ENCODE measurements at places on chromosomes 6 and 20.

DNA sequence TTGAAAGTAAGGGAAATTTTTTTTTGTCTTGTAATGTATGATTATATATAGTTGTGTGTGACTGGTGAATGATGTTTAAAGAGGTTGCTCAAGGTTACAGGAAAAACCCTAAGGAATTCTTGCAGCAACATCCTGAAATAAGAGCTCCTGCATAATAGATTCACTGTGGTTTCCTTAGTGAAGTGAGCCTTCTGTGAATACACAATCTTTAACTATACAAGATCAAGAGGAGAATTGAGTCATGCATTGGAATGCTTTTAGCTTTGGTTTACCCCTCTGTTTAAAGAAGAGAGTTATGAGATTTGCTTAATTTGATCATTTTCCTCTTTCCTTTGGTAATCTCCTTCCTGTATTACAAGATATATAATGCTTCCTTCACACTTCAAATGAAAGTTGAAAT, 141.6 kb upstream of the EYA4 start:
- no peak for DNase-seq
- no peaks in the 10 kb centered on the region for H3K4me1 ChIP-seq
- H3K27ac ChIP-seq = no peak overlapping the region
- H3K4me3 ChIP-seq = no peak overlapping the region

DNA sequence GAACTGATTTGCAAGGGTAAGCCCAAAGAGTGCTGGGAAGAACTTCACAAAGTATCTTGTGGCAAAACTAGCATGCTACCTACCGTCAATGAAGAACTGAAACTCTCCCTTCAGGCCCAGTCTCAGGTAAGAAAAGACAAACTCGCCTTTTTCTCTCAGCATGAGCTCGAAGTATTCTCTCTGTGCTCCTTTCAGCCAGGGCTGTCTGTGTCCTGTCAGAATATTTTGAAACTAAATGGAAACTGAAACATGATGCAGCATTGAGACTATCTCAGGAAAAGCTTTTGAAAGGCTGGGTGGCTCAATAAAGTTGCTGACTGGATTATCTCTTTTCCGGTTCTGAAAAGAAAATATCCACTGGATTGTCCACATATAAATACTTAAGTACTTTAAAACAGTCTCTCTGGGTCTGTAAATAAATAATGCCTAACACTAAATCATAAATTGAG, 696 bp downstream of the CALHM5 start:
- H3K27ac ChIP-seq = peak overlapping the region; percentile 58
- H3K4me1 ChIP-seq = no peaks in the 10 kb centered on the region
- H3K27me3 ChIP-seq = no peaks in the 10 kb centered on the region
- H3K4me3 ChIP-seq = peak overlapping the region; percentile 11

DNA sequence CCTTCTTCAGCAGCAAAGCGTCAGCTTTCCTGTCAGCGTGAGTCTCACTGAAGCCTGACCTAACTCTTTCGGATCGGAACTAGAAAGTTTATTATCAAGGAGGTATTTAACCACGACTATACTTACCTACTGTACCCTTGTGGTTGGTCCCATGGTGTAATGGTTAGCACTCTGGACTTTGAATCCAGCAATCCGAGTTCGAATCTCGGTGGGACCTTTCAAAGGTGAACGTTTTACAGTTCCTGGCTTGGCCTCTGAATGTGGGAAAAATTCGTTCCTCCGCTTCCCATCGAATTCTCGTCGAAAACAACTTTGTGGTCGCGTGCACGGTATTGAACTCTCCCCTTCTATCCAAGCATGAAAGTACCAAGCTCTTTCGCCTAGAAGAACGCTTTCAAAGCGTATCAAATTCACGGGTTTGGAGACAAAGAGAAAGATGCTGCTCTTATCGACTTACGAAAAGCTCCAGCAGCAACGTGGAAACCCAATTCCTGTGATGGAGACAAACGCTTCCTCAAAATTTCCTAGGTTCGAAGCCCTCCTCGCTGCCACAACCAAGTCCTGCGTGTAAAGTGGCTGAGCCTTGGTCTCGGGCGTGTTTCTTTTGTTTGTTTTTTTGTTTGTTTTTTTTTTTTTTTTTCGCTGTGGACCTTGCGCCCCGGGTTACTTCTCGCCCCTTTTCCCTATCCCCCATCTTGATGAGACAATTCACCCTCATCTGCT, 63.7 kb downstream of the GPX5 start:
- H3K27me3 ChIP-seq = no peaks in the 10 kb centered on the region
- H3K27ac ChIP-seq = no peak overlapping the region
- H3K4me1 ChIP-seq = no peaks in the 10 kb centered on the region

DNA sequence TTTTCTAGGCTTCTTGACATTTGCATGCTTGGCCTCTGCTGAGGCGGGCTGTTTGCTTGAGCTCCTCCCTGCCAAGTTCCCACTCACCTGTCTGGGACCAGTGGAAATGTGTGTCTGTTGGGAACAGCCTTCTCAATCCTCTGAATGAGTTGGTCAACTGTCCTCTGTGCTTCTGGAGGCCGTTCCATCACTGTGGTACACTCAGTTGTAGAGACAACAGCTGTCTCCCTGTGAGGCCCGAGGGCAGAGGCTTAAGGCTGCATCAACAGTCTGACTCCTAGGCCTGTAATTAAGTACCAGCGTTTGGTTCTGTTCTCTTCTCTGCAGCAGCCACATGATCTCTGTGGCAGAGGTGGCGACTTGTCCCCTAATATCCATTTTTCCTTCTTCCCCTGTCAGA, 110.9 kb downstream of the CDC5L start:
- H3K27me3 ChIP-seq = no peaks in the 10 kb centered on the region
- no peak overlapping the region for H3K4me3 ChIP-seq
- H3K4me1 ChIP-seq = no peaks in the 10 kb centered on the region

DNA sequence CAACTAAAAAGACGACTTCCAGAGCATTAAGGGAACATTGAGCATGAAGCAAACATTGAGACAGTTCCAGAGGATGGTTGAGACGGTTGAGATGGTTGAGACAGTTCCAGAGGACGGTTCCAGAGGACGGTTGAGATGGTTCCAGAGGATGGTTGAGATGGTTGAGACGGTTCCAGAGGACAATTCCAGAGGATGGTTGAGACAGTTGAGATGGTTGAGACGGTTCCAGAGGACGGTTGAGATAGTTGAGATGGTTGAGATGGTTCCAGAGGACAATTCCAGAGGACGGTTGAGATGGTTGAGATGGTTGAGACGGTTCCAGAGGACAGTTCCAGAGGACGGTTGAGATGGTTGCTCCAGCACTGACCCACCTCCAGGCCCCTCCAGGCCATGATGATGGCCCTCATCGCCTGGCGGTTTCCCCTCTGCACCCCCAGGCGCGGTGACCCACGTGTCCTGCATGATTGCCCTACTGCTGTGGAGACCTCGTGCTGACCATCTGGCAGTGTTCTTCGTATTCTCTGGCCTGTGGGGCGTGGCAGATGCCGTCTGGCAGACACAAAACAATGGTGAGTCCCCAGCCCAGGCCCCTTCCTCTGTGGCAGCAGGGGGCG, 16.3 kb downstream of the UNC93A start:
- no peak for DNase-seq
- H3K27me3 ChIP-seq = no peaks in the 10 kb centered on the region
- no peak overlapping the region for H3K27ac ChIP-seq
- H3K36me3 ChIP-seq = no peaks in the 10 kb centered on the region

DNA sequence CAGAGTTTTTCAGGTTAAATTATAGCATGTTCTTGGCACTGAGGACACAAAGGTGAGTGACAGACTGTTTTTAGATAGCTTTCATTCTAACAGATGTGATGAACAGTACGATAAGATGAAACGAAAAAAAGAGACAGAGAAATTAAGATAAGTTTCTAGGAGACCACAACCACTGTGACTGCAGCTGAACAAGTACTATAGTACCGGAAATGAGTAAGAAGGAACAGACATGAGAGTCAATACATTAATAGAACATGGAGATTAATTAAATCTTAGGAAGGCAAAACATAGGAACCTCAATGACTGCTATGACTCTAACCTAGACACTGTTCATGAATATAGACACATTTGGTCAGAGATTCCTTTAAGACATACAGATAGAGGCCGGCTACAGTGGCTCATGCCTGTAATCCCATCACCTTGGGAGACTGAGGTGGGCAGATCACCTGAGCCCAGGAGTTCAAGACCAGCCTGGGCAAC, 40.2 kb downstream of the HBS1L start:
- no peaks in the 10 kb centered on the region for H3K4me1 ChIP-seq
- H3K27me3 ChIP-seq = no peaks in the 10 kb centered on the region
- DNase-seq = no peak
- H3K36me3 ChIP-seq = no peaks in the 10 kb centered on the region

DNA sequence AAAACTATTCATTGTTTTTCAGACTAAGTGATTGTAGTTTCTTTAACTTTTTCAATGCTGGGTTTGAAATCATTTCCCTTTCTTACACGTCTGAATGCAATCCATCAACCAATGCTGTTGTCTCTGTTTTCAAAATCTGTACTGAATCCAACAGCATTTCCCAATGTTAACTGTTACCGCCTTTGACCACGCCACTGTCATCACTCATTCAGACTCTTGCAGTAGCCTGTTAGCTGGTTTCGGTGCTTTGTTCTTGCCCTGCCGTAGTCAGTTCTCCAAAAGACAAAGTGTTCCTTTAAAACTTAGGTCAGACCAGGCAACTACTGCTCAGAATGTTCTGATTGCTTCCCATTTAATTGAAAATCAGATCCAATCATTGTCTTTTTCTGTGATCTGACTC, 131.3 kb downstream of the PLCB4 start:
- H3K4me3 ChIP-seq = no peak overlapping the region
- H3K27ac ChIP-seq = no peak overlapping the region
- no peaks in the 10 kb centered on the region for H3K36me3 ChIP-seq
- DNase-seq = no peak

DNA sequence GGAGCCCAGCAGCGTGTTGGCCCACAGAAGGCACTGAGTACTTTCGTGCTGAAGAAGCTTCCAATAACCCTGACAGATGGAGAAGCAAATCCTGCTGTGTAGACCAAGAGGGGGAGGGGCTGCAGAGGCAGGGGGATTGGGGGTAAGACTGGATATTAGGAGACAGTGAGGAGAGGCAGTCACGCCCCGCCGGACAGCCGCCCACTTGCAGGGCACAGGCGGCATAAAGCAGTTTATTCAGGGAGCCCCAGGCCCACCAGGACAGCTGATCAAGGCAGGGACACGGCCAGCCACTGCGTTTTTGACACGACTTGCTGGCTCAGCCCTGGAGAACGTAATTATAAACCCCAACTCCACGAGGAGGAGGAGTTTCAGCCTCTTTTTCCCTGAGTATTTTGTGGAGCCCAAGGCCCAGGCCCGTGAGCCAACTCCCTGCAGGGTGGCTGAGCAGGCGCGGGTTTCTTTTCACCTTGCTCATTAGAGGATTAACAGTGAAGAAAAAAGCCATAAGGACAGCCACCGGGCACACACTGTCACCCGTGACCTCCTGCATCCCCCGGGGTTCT, 177.9 kb downstream of the TFAP2C start:
- no peak overlapping the region for H3K27ac ChIP-seq
- no peak overlapping the region for H3K4me3 ChIP-seq
- no peaks in the 10 kb centered on the region for H3K27me3 ChIP-seq
- DNase-seq = no peak

DNA sequence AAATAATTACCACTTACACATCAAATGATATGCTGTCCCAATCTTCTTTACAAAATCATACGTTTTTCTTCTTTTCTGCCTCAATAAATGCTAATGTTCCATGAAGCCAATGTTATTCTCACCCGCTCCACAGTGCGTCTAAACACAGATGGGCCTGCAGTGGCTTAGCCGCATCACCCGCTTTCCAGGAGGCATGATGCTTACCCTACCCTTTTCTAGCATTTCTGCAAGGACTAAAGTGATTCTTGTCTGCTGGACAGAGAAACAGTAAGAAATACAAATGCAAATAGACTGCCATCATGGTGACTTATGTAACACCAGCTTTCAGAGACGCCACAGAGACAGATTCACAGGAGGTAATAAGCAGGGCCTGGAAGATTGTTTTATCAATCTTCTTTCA, 104.4 kb downstream of the RNASET2 start:
- H3K27me3 ChIP-seq = no peaks in the 10 kb centered on the region
- no peaks in the 10 kb centered on the region for H3K4me1 ChIP-seq
- H3K36me3 ChIP-seq = no peaks in the 10 kb centered on the region
- no peak overlapping the region for H3K27ac ChIP-seq
- H3K4me3 ChIP-seq = no peak overlapping the region

All from colonic mucosa (tissue), 4 donors.